Fibroblast of villous mesenchyme (primary cell): ENCODE measurements at places on chromosomes 13 and 19.

DNA sequence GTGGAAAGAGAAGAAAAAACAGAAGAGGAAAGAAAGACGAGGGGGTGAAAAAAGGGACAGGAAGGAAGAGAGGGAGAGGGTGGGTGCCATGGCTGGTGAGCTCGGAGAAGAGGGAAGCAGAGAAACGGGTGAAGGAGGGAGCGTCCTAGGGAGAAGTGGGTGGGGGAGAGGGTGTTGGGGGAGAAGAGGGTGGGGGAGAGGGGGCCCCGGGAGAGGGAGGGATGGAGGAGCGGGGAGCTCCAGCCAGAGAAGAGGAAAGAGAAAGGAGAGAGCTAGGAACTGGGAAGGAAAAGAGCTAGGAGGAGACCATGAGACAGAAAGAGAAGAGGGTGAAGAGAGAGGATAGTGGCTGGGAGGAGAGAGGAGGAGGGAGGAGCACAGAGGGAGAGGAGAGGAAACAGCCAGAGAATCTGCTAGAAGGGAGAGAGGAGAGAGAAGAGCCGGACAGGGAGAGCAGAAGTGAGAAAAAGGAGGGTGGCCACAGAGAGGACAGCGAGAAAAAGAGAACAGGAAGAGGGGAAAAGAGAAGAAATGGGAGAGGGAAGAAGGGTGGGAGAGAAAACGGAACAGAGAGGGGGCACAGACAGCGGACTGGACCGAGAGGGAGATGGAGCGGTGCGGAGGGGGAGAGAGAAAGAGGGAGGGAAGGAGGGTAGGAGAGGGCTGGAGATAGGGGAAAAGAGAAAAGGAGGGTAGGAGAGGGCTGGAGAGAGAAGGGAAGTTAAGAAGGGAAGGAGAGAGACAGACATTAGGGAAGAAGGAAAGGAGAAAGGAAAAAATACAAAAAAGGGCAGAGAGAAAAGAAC is 11.9 kb upstream of the GARIN5A start:
- DNase-seq = no peak

DNA sequence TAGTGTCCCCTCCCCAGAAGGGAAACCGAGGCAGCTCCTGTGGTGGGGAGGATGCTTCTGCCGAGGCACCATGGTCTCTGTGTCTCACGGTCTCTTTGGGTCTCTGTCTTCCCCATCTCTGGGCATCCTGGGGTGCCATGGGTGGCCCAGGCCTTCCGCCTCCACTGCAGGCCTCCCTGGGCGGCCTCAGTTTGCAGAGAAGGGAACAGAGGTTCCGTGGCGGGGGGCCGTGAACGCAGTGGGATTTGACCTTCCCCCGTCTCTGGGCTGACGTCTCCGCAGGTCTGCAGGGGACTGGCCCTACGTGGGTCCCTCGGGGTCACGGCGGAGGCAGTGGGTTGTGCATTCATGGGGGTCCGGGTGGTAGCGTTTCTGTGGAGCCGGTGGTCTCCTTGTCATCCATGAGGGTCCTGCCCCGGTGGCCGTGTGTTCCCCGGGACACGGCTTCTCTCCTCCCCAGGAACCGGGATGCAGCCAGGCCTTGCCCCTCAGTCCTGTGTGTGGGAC is 4.6 kb downstream of the EFNA2 start:
- no peak for DNase-seq

DNA sequence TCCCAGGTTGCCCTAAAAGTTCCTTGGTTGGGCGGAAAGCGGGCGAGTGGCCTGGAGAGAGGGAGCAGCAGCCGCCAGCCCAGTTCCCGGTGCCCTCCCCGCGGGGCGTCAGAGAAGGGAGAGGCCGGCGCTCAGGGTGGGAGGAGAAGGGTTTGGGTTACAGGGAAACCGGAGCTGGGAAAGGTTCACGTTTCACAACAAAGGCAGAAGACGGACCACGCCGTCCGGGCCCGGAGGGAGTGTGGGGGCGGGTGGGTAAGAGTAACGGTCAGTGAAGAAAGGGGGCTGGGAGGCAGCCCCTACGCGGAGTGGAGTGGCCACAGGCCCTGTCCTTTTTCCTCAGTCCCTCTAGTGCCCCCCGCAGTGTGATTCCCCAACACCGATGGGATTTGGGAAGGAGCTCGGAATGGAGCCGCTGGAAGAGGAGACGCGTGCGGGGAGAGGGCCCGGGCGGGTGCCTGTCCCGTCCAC is 1.6 kb downstream of the SIX5 start:
- DNase-seq = peak; percentile 94

DNA sequence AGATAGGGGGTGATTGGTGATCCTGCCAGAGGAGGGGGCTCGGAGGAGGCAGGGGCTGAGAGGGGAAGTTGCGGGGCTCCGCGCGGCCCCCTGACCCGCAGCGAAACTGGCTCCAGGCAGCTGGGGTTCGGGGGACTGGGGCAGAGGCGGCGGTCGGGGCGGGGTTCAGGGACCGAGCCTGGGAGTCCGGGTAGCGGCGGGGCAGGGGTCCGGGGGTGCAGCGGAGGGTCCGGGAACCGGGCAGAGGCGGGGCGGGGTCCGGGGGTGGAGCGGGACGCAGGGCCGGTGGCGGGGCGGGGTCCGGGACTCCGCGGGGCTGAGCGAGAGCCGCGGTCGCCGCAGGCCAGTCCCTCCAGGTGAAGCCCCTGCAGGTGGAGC is 1.2 kb downstream of the MADCAM1 start:
- no peak for DNase-seq

- DNase-seq = peak; percentile 38
These were observed 67.3 kb downstream of the TRPM4 start for GRCh38 chr19:49224879-49225278.

DNA sequence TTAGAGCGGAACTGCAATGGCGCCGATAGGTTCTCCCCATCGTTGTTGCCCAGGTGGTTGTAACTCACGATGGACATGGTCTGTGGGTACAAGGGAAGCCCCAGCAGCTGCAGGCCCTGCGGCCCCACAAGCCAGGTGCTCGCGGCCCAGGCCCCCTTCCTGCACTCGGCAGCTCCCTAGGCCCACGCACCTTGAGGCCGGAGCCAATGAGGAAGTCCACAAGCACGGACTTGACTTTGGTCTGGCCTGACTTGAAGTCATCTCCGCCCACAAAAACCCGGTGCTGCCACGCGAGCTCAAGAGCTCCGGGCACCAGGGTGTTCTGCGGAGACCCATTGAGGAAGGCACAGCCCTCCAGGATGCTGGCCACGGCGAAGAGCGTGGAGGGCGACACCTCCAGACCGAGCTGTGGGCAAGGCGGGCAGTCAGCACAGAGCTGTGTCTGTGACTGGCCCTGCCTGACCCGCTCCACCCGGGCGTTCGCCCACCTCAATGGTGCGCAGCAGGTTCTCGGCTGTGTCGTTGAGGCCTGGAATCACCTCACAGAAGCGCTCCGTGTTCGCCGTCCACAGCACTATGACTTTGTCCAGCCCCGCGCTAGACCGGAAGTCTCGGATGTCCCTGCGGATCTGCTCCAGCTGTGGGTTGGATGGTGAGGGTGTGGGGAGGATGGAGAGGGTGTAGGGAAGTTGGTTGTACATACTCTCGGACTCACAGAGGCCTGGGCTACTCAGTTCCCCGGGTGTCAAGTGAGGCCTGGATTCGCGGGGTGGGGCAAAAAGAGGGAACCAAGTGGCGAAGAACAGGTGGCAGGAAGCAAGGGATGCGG is 1.9 kb downstream of the ISYNA1 start:
- no peak for DNase-seq

GRCh38 chr13:77062097-77062496 is 35.1 kb upstream of the FBXL3 start:
- no peak for DNase-seq

GRCh38 chr13:99058527-99059495 is 80.9 kb upstream of the DOCK9 start:
- no peak for DNase-seq

DNA sequence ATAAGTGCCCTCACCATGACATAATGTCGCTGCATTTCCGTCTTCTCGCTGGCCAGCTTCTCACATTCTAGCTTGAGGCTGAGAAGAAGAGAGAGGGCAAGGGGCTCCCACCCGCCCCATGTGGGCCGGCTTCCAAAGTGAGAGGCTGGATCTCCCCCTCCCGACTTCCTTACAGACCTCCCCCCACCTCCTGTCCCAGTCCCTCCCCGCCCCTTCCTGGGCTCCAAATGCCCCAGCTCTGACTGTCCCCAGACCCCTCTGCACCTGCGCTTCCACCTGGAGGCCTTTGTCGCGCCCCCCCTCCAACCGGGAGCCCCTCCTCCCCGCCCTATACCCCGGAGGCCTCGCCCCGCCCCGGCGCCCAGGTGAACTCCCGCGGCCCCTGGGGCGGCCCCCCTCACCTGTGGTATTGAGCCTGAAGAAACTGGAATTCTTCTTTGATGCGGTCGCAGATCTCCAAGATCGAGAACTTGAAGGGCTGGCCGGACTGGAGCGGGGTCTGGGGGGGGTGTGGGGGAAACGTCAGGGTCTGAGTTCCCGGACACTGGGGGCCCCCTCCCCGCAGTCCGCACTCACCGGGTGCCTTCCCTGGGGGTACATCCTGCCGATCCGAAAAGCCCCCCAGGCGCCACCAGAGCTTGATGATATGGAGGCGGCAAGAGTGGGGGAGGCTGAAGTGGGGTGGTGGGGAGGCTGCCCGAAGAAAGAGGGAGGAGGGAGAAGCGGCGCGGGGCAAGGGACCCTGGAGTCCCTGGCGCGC is 595 bp downstream of the TLE2 start:
- no peak for DNase-seq

DNA sequence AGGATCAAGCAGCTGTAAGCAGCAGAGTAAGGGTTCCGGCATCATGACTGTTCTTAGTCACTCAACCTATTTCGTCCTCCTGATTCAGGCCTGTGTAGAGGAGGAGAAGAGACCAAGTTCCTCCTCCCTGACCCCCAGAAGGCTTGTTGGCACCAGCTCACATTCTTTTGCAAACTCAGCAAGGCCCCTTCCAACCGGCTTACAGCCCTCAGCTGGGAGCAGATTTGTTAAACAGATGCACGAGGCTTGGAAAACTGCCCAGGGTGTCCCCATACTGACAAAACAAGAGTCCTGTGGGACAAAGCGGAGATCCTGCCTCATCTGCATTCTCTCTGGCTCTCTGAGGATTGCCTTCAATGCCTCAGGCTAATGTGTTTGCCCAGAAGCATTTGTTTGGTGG is 113.2 kb upstream of the SOX21 start:
- DNase-seq = peak; percentile 51

GRCh38 chr13:62482351-62482750 is 1066.7 kb upstream of the PCDH20 start:
- DNase-seq = no peak
